Vein endothelial cell (primary cell): ENCODE measurements at places on chromosomes 6 and 20. TPM values are rescaled to one million over a fixed set of nuclear protein-coding genes. Genes with fewer than 3 reads are reported as not detected.

Gene TSBP1
- not detected in 2 replicates for total RNA-seq

Gene CCN2
- 749 and 1,026 TPM in 2 replicates for total RNA-seq

Gene WFDC12
- not detected in 2 replicates for total RNA-seq

Gene LY6G6D
- not detected in 2 replicates for total RNA-seq

Gene SRMS
- not detected in 2 replicates for total RNA-seq

Gene HELZ2
- 38.2 and 47.0 TPM in 2 replicates for total RNA-seq

Gene EDN3
- total RNA-seq: not detected in 2 replicates

Gene NHSL1
- 107 and 142 TPM in 2 replicates for total RNA-seq

Gene TNNC2
- 0.33 TPM in 1 of 2 replicates, not detected in the other for total RNA-seq

Gene SLC35D3
- not detected in 2 replicates for total RNA-seq

Gene COL20A1
- not detected in 2 replicates for total RNA-seq
